ENCODE measurements at places on chromosomes 7 and 10.

DNA sequence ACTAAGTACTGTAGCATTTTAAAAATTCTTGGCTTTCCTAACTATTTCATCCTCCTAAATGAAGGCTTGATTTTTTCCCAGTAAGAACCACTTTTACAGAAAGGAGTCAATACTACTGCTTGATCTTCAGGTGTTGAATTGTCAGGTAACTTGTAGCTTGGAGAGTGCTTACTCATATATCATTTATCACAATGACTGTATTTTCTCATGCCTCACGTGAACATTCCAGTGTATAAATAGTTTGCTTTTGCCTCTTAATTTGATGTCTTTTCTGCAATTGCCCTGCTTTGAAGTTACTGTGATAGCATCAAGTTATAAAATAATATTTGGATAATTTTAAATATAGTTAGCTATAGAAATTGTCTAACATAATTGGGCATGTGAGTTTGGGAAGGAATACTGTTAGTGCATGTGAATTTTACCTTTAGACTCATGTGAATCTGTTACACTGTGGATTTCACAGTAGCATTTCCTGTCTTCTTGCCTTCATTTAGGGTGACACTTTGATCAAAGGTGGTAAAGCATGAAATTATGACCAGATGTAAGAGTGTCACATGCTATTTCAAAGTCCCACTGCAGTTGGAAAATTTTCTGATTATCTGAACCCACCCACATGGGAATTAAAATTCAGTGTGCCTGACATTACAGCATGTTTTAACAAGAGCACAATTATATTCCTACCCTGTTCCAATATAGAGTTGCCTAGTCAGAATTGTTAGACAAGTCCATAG lies 962.8 kb downstream of the DNAJB9 start:
- DNase-seq, result no peak

GRCh38 chr7:109259151-109259550 lies 689.5 kb downstream of the DNAJB9 start:
- no peak for DNase-seq

- no peak for DNase-seq
Observed at GRCh38 chr10:71285180-71285545, 33.9 kb upstream of the SLC29A3 start.

GRCh38 chr10:28906415-28906814 lies 229.1 kb downstream of the BAMBI start:
- no peak for DNase-seq

DNA sequence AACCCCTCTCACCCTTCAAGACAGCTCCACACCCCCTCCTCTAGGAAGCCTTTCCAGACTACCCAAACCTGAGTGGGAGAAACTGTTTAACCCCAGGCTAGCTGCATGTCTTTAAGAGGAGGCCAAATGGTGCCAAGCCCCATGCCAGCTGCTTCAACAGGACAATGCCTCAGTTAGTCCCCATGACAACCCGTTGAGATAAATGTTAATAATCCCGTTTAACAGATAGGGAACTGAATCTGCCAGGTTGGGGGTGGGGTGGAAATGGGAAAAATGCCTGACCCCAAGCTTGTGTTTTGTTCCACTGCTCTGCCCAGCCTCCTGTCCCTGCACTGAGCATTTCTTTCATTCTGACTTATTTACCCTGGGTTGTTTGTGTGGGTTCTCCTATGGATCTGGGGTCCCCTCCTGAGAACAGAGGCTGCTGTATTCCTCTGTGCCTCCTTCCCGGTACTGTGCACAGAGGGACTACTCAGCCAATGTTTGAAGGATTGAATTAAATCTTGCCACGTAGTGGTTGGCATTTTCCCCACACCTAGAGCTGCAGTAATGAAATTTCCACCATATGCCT lies 452.6 kb upstream of the ZMIZ1 start:
- no peak for DNase-seq
